ENCODE measurements at places on chromosomes 4 and X. TPM values are rescaled to one million over a fixed set of nuclear protein-coding genes. Genes with fewer than 3 reads are reported as not detected.

The SSX4 gene
- total RNA-seq: not detected

DNA sequence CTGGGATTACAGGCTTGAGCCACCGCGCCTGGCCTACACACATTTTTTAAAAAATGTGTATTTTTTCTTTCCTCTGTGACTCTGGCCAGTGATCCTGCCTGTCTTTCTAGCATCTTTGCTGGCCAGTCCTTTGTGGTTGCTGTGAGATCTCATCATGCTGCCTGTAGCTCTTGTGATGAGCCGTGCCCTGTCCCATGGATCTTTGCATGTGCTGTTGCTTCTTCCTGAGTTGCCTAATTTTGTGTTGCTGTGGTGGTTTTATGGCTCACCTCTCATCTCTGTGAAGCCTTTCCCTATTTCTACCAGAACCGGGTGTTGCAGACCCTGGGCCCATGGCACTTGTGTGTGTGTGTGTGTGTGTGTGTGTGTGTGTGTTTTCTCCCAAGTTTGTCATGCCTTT is 8.3 kb downstream of the NSD2 start:
- DNase-seq: peak; percentile 16

- DNase-seq: no peak
Measured at GRCh38 chrX:37640142-37640541, 45.4 kb upstream of the XK start.

GRCh38 chr4:149708513-149709130 is 107.0 kb downstream of the IQCM start:
- no peak for DNase-seq

DNA sequence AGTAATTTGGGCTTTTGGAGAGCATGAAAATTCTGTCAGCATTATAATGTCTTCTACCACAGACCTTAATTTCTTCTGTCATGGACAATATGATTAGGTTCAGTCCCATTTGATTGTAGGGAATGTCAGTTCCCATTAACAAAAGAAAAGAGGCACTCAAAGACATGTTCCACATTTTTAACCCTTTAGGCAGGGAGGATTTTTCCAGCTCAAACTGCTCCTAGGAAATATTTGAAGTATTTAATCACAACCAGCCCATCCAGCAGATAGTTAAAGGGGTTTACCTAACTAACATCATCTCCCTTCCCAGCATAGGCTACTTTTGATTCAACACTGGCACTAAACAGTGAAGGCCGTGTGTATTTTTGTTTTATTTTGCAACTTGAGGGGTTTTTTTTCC is 256.0 kb downstream of the DHX15 start:
- no peak for DNase-seq

The PDCL2 gene
- total RNA-seq: not detected

- DNase-seq: no peak
Measured at GRCh38 chr4:24774452-24774851, 20.9 kb upstream of the SOD3 start.

DNA sequence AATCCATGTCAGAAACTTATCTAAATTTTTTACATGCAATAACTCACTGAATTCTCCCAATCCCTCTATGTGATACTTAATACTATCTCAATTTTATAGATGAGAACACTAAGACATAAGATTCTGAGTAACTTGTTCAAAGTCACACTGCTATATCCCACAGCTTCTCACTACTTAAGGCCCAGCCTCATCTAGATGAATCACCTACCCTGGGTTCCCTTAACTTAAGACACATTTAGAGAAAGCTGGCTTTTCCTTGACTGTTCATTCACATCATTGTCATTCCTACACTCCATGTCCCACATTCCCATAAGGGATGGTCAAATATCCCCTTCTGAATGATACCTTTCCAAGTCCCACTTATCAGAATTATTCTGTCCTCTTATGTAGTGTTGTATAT is 21.0 kb downstream of the TNIP3 start:
- DNase-seq: no peak

The NUDT10 gene
- 1.7 TPM for total RNA-seq

GRCh38 chr4:40196724-40197281 is at the start of gene RHOH:
Gene RHOH (plus strand): TSS chr4:40197031. CDS start chr4:40243387, 46,356 bp downstream.
- peak; percentile 83 for DNase-seq

- peak; percentile 27 for DNase-seq
Measured at GRCh38 chr4:1336088-1336491, 10.9 kb upstream of the UVSSA start.
